ENCODE measurements at places on chromosomes 13 and 19.
A peak's percentile ranks its signal among the peaks of the same experiment; 100 is the strongest.

DNA sequence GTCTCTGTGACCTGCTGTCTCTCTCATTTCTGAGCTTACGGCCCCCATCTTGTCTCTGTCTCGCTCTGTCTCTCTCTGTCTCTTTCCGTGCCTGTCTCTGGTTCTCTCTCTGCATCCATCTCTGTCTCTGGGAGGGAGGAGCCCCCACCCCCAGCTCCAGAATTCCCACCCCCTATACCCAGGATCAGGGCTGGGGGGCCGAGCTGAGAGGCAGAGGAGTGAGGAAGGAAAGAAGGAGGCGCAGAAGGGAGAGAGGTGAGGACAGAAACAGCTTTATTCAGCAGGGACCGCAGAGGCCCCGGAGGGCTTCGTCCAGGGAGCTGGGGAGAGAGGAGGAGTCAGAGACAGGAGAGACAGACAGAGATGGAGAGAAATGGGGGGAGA, 14.0 kb downstream of the JOSD2 start:
- no peak for DNase-seq

DNA sequence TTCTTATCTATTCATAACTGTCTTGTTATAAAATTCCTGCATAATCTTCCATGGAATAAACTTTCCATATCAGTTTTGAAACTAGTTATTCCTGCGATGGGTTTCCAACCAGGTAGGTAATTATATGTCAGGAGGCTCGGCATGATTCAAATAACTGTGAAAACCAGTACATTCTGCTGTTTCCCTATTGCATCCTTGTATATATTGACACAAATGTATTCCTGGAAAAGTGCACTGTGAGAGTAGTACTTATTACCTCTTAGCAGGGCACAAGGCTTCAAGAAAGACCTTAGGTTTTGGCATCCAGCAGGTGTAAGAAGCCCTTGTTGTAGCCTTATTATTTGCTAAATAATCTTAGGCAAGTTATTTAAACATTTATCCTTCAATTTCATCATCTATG, 1131.3 kb upstream of the ATXN8OS start:
- DNase-seq = no peak

GRCh38 chr13:66655847-66656454, 574.2 kb downstream of the PCDH9 start:
- no peak for DNase-seq

- no peak for DNase-seq
These were observed 35.4 kb upstream of the KPNA3 start for GRCh38 chr13:49827891-49828290.

DNA sequence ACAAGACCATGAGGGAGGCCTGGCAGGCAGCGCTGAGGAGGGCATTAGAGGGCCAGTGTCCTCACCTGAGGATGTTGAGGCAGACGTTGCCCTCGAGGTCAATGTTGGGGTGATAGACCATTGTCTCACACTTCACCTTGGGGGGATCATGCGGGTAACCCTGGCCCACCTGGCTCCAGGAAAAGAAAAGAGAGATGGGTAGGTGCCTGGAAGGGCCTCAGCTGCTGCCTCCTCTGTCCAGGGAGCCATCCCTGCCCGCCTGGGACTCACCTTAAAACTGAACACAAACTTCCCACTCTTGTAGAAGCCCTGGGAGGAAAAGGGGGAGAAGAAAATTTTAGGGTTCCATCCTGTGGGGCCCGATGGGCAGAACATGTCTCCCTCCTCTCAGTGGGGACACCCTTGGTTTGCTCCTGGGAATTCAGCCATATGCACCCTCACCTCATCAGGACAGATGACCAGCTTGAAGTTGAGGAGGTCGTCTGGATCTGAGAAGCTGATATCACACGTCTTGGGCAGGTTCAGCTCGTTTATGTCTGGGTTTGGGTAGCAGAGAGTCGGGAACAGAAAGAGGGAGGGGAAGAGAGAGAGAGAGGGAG, 1.7 kb downstream of the UBE2M start:
- no peak for DNase-seq

DNA sequence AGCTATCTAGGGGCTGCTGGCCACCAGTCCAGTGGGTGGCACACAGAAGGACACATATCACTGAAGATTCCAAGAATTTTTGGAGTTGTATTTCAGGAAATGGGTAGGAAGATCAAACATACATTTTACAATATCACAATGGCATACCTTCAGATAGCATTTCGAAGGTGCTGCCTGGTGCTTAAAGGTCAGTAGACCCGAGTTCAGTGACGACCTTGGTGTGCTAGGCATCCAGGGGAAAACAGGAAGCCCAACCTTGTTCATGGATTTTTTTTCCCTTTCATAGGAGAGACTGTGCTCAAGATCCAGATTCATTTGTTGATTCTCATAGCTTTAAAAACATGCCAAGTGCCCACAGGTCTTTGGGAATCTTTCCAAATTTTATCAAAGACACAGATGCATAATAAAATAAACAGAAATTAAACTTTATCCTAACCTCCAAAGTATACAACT, 51.0 kb upstream of the RCBTB2 start:
- DNase-seq = no peak

GRCh38 chr19:19687090-19687489, 18.5 kb downstream of the ZNF101 start:
- DNase-seq = no peak

GRCh38 chr13:47976325-47976724, 24.7 kb downstream of the SUCLA2 start:
- no peak for DNase-seq

DNA sequence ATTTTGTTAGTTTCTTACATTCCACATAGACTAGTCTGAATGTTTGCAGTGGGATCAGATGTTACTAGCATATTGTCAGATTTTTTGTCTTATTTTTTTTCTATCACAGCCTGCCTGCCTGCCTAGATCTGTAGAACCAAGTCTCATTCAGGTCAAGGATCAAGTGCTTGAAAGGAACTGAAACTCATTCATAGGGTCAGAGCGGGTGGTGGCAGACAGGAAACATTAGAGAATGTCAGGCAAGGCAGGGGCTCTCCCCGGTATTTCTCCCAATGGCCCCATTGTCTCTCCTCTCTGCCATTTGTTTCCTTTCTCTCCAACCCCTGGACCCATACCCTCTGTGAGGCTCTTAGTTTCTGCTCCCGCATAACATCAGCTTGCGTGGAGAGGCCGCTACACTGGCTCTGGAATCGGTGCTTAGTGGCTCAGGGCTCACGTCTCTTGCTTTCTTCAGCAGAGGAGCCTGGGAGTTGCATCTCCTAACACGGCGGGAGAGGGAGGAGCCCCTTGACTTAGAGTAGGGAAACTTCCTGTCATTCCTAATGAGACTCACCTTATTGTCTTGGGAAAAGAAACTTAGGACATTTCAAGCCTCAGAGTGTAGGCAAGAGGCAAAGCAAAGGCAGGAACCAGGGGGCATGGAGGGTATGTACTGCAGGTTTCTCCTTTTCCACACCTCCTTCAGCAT, 35.6 kb upstream of the SPATA13 start:
- DNase-seq = no peak

GRCh38 chr13:53336441-53337160, 308.0 kb downstream of the OLFM4 start:
- no peak for DNase-seq

GRCh38 chr19:39986643-39987042, 10.2 kb upstream of the ZNF546 start:
- DNase-seq = no peak

DNA sequence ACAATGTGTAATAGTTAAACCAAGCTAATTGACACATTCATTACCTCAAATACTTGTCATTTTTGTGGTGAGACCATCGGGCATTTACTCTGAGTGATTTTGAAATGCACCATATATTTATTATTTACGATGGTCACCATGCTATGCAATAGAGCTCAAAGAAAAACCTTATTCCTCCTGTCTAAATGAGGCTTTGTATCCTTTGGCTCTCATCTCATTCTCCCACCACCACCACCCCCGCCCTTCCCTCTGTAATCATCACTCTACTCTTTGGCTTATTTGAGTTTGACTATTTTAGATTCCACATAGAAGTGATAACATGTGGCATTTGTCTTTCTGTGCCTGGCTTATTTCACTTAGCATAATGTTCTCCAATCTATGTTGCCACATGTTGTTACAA, 124.9 kb downstream of the CYSLTR2 start:
- no peak for DNase-seq

DNA sequence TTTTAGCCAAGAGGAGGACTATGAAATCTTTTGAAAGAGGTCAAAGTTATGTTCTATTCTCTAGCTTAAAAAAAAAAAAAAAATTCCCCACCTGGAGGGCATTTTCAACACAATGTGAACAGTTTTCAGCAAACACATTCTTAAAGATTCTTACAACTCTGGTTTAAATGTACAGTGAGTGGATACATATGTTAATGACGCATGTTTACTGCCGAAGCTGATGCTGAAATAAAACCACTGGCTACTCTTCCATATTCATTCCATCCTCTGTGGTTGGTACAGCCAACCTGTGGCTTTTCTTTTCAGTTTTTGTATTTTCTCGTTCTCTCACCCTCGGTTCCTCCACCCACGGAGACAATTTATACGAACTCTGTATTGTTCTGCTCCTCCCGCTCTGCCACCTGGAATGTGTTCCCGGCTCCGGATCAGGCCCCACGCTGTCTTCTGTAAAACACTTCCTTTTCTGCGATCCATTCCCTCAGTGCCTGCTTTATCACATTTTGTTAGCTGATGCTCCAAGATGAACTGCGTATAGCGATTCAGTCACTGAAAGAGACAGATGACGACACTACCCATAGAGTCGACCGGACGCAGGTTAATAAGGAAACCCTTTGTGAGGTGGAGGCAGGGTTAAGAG, 466.4 kb upstream of the ARGLU1 start:
- no peak for DNase-seq

DNA sequence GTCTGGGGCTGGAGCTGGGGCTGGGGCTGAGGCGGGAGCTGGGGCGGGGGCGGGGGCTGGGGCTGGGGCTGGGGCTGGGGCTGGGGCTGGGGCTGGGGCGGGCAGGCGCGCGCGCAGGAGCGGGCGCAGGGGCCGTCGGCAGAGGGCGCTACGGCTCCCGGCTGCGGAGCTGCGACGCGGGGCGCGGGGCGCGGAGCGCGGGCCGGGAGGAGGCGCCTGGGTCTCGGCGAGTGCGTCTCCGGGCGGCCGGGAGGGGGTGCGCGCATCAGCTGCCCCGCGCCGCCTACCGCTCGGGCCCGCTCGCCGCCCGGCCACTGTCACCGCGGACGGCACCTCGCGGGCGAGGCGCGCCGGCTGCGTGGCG, 422 bp upstream of the MTUS2 start:
- DNase-seq = peak; percentile 50

- peak; percentile 71 for DNase-seq
These were observed 19.0 kb upstream of the GPI start for GRCh38 chr19:34345947-34346351.

DNA sequence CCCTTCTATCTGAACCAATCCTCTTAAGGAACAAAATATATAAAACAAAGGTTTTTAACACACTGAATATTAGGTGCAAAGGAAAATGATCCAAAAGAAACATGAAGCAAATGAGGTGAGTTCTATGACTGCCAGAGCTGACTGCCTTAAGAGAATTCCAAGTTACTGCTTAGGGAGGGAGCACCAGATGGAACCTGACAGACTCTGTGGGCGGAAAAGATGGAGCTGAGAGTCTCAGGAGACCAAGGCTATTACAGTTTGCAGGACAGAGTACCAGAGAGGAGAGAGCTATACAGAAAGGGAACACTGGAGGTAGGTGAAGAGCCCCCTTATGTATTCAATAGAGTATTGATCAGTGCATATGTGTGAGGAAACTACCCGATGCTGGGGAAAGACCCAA, 87.2 kb downstream of the B3GLCT start:
- DNase-seq = no peak

GRCh38 chr19:55528030-55528803, 8.7 kb downstream of the SBK2 start:
- no peak for DNase-seq

DNA sequence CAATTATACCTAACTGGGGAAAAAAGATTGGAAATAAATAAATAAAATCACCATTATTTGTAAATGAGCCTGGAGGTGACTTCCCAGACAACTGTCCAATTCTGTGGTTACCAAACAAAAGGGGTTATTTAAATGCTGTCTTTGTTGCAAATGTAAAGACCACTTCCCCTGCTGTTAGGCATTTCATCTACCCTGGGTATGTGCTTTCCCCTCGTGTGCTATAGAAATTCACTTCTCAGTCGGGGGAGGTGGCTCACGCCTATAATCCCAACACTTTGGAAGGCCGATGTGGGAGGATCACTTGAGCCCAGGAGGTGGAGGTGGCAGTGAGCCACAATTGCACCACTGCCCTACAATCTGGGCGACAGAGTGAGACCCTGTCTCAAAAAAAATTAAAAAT, 101.9 kb upstream of the AKAP11 start:
- DNase-seq = no peak

GRCh38 chr19:13887018-13887436, 10.1 kb downstream of the NANOS3 start:
- no peak for DNase-seq

GRCh38 chr19:33195645-33196347, 1.7 kb downstream of the LRP3 start:
- no peak for DNase-seq

DNA sequence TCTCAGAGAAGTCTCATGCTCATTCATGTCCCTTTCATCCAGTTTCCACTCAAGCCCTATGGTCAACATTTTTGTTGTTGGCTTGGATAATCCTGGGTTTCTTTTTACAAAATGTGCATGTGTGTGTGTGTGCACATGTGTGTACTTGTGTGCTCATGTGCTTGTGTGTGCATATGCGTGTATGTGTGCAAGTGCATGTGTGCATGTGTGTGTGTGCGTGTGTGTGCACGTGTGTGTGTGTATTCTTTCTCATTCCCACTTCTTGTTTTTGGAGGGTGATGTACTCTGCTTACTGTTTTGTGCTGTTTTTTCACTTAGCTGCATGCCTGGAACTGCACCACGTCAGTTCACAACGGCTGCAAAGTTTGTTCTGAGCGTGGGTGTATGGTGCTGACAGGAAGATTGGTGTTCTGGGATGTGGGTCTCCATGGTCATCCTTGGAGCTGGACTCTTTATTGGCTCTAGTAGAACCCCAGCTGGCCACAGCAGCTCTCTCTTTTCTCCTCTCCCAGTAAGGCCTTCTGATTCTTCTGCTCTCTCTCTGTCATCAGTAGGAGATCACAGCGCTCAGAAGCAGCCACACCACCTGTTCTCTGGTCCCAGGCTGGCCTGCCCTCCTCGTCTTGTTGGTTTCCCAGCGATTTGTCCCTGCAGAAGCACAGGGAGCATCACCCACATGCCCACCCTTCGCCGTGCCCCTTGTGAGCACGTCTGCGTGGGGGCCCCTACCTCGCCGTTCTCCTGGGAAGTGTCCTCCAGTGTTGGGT, 60.8 kb downstream of the SOX1 start:
- no peak for DNase-seq

GRCh38 chr13:94968040-94968756, 255.9 kb upstream of the SOX21 start:
- no peak for DNase-seq

GRCh38 chr13:74816737-74817136, 665.2 kb downstream of the TBC1D4 start:
- no peak for DNase-seq

- no peak for DNase-seq
These were observed 43.0 kb downstream of the CACNA1A start for GRCh38 chr19:13463296-13463695.

GRCh38 chr13:64041296-64041695, 2625.6 kb upstream of the PCDH20 start:
- no peak for DNase-seq

All from kidney tubule cell (primary cell).